ENCODE measurements at places on chromosomes 12 and 14.

DNA sequence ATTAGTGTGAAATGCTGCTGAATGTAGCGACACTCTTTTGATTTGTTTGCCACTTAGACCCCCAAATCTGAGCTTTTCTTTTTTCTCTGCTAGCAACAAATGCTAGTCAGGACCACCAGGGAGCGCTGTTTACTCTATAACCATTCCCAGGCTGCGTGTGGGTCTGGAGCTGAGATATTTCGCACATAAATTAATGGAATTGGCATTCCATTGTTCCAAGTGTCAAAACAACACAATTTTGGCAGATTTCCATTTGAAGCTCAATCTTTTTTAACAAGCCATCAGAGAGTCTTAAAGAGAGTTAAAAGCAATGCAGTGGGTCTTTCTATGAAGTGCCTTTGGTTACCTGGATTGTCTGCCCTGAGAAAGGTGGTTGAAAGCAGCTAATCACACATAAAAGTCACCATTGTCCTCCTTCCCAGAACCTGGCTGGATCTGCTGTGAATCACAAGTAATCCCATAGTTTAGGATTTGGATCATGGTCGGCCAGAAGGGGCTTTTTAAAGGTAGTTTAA is 7.4 kb upstream of the TMEM132C start:
- no peak for DNase-seq

GRCh38 chr14:70955543-70956480 is 48.6 kb downstream of the PCNX1 start:
- DNase-seq = no peak

DNA sequence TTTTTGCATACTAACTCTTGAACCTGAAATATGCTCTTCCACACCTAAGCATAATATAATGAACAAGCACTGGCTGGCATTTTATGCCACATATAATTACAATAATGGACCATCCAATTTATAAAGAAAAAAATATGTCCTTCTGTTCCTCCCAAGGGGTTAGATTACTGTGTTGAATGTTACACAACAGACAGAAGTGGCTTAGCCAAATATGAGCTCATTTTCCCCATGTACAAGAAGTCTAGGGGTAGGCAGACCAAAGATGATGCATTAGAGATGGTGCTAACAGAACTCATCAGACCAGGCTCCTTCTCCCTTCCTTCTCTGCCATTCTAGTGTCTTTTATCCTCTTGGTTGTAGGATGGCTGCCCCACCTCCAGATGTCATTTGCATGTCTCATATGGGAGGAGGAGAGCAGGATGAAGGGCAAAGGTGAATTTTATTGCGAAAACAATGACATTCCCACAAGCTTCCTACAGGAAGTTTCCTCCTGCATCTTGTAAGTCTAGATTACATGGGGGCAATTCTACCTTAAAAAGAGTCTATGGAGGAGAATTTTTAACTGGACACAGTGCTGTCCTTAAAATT is 43.9 kb upstream of the SLC2A13 start:
- DNase-seq = no peak

GRCh38 chr12:57892232-57892972 is 45.9 kb upstream of the CTDSP2 start:
- DNase-seq = no peak

GRCh38 chr14:106308839-106309389 is 782.5 kb downstream of the TMEM121 start:
- DNase-seq = peak; percentile 89
